Cardiac muscle cell (in vitro differentiated cells and primary cell): ENCODE measurements at places on chromosomes 4 and X.

- DNase-seq: no peak
Observed at GRCh38 chr4:59608466-59608865, 1591.7 kb upstream of the ADGRL3 start.

DNA sequence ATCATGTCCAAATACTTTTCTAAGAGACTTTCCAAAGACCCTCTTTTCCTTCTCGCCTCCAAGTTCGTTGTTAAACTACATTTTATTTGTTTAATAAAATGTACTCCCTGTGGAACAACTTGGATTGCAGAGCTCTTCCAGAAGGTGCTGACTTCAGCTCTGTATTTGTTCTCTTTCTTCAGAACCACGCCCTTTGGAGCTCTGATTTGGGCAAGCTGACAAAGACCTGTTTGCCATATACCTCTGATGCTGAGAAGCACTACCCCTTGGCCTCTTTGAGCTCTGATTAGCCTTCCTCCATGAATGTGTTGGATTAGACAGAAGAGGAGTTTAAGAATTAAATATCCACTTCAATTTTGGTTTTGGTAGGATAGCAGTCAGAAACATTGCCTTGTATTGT, 815.1 kb upstream of the POU3F4 start:
- DNase-seq: no peak

GRCh38 chr4:101958547-101958946, 168.0 kb downstream of the BANK1 start:
- no peak for DNase-seq

- DNase-seq: peak; percentile 79
Observed at GRCh38 chr4:40395908-40396793, 61.0 kb downstream of the CHRNA9 start.

DNA sequence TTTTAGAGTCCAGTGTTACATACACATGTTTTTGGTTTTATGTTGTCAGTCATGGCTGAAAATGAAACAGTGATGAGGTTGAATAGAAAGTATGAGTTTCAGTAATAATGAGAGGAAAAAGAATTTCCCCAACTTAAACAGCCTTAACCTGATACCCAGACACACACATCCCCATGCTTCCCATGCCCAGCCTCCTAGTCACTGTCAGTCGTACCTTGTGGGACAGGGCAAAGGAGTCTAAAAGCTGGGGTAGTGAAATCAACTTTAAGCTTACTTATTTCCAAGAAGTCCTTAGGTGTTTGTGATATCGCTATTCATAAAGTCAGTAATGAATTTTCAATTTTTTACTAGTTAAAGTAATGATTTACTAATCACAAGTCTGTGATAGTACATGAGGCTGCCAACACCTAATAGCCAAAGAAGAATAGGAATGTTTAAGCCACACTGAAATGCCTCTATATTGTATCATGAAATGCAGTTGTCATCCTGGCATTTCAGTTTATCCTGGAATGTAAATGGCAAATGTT, 24.3 kb upstream of the GPR34 start:
- no peak for DNase-seq

- DNase-seq: no peak
Observed at GRCh38 chr4:95020521-95020920, 262.8 kb downstream of the BMPR1B start.

DNA sequence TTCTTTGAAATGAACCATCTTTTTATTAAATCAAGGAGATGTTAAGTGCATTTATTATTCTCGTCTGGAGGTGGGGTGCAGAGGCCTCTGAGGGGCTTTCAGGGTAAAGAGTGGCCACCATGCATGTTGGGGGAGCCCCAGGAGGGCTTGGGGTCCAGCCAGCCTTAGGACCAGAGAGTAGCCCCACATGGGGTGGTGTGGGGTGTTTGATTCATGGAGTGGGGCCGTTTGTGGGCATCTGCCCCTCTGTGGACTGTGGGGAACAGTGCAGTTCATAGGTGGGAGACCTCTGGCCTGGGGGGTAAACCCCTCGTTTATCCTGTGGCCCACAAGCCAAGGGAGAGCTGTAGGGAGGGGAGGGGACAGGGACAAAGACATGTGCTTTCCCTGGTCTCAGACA, 26.9 kb downstream of the HTRA3 start:
- no peak for DNase-seq

- DNase-seq: peak; percentile 59
Observed at GRCh38 chr4:186792728-186793366, 69.2 kb upstream of the FAT1 start.

DNA sequence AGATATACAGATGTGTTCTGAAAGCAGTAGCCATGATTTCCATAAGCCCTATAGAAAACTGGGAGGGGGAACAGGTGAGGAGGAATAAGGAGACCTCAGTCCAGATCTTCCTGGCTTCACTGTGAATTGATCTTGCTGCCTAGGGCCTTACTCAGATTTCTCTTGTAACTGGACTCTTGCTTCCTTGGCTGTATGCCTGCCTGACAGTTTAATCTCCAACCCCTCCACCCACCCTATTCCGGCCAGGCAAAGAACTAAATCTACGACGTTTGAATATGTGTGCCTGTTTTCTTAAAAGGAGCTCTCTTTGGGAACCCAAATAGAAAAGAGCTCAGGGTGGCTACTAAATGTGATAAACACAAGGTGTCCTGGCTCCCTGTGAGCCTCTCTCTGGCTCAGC, 173.0 kb downstream of the GPC3 start:
- peak; percentile 6 for DNase-seq

- DNase-seq: no peak
Observed at GRCh38 chr4:38213083-38213805, 253.0 kb downstream of the PTTG2 start.

DNA sequence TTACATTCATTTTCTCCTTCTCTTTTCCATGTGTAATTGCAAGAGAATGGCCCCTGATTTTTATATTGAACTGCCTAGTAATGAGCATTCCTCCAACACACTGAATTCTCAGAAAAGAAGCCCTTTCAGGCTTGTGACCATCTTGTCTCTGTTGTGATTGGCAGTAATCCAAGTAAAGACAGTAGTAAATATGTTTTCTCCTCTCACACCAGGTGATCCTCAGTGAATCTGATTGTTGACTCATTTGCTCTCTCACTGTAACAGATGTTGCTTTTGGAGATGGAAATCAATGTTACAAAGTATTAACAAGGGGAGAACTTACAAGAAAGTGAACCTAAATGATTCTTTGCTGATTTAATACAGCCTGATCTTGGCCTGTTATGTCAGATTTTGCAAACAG, 271.0 kb downstream of the AFF2 start:
- no peak for DNase-seq

GRCh38 chrX:41457613-41458192, 10.6 kb downstream of the NYX start:
- DNase-seq: no peak

- no peak for DNase-seq
Observed at GRCh38 chrX:119763181-119763580, 4.8 kb downstream of the SOWAHD start.

DNA sequence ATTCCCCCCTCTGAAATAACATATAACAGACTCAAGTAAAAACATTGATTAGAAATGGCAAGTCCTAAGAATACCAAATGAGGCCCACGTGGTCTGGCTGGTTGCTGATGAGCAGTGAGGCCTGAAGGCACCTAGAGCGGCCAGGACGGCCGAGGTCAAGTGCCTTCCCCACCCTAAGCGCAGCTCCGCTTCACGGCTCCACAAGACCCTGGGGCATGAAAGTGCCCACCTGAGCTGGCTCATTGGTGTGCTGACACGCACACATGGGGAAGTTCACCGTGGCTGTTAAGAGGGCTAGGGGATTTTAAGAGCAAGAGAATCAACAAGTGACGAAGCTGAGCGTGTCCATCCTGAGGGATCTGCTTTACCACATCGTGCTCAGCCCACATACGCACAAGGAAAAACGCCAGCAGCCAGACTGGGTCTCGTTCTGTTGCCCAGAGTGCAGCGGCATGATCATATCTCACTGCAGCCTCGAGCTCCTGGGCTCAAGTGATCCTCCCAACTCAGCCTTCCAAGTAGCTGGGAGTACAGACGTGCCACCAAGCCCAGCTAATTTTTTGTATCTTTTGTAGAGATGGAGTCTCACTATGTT, 22.4 kb downstream of the DCTD start:
- no peak for DNase-seq

DNA sequence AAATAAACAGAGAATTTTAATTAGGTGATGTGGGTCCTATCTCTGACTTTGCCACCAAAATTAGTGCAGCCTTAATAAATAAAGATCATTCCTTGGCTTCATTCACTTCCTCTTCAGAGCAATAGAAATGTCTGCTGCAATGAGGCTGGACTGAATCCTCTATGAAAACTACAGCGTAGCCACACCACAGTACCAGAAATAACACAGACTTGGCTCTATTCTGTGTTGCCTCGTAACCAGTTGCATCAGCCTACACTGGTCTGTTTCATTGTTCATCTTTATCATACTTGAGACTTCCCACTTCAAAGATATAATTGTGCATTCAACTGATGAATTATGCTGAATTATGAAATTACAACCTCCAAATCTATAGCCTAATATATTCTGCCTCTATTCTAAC, 15.8 kb downstream of the GLRA3 start:
- DNase-seq: no peak

- DNase-seq: no peak
Observed at GRCh38 chr4:81946996-81947395, 426.8 kb downstream of the HNRNPD start.

DNA sequence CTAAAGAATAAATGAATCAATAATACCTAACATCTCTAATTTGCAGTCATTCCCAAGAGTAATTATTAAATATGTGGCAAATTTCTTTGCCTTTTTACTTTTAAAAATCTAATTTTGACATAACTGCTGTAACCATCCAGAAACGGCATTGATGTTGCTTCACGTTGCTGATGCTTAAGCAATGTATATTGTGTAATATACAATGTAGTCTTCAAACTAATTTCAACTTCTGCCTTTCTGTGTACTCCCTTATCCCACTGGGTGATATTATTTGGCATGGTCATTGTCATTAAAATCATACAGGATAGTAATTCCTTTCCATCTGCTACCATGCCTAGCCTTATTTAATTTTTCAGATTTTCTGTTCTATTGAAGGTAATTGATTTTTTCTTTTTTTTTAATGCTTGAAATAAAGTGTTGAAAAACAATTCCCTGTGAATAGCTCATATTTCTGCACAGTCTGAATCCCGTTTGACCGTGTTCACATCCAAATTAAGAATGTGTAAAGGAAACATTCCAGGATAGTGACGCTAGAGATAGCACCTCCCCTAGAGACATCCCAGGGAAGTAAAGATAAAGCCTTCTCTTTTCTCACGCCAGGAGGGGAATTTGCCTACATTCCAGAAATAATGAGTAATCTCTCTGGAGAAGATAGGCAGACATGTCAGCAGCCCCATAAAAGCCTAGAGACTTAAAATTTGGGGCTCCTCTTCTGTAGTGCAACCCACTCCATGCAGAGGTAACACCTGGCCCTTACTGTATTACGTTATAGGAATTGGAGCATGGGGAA, 8.6 kb downstream of the FAM200B start:
- peak; percentile 97 for DNase-seq

DNA sequence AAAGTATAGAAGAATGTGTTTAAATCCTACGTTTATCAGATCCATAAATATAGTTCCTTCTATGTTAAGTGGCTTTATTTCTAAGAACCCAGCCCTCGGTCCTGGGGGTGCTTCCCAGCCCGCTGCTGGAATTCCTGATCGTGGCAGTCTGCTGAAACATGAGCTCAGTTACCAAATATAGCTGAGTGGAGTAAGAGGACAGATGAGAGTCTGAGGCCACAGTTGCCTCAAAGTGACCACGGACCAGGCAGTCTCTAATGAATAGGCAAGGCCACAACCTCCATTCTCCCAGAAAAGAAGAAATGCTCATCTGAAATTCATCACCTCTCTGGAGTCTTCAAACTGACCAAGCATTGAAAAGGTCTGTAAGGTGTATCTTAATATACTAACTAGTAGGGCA, at the start of gene PALLD:
Gene PALLD (plus strand): TSS at position 219 of the 400 bp plus-strand sequence.
- DNase-seq: peak; percentile 26

DNA sequence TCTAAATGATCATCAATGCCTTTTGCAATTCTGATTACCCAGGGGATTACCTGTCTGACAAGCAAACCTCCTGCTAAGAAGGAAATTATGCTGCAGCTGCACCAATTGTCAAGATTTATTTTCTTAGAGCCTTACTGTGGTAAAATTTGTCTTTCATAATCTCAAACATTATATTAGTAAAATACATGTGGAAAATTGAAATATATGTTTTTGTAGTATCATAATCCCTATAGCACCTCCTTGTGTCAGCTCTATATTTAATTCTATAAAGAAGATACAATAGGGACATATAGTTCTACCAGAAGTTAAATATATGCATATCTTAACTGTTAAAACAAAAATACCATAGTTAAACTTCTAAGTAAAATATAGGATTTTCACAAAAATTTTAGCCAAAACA, 655.6 kb upstream of the PCDH10 start:
- no peak for DNase-seq

DNA sequence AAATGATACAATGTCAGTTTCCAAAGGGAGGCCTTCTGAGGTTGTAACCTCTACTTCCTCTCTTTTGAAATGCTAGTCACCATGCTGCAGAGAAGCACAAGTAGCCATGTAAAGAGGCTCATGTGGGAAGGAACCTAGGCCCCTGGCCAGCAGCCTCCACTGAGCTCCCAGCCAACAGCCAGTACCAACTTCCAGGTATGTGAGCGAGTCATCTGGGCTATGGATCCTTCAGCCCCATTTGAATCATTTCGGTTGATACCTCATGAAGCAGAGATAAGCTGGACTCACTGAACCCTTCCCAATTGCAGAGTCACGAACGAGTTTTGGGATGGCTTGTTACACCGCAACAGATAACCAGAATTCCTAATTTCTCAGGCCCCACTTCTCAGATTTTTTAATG, 187.0 kb upstream of the LDB2 start:
- DNase-seq: no peak

- no peak for DNase-seq
Observed at GRCh38 chr4:41579526-41579925, 41.6 kb downstream of the LIMCH1 start.

DNA sequence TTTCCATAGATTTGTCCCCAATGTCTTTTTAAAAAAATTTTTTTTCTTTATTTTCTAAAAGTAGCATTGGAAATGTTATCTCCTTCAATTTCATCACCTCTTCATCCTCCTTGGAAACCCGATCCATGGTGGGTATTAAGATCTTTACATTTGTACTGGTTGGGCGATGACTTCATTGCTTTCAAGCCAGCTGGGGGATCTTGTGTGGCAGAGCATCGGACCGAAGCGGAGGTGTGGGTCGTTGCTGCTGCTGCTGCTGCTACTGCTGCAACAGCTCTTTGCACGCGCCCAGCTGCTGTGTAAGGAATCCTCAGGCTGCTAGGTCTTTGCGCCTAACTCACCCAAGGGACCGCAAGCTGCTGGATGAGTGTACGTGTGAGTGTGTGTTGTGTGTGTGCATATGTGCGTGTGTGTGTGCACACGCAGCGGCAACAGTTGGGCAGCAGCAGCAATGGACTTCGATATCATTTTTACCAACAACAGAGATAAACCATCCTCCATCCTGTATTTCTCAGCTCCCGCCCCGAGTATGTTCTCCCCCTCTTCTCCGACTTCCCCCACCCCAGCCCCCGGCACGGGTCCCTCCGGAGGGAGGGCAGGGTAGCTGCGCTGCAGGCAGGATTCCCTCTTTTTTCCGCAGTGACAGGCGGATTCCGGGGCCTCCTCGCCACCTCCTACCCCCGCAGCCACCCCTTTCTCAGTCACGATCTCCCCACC, 768 bp upstream of the CDKL5 start:
- DNase-seq: peak; percentile 33
